ENCODE measurements at places on chromosomes 5 and 9.

DNA sequence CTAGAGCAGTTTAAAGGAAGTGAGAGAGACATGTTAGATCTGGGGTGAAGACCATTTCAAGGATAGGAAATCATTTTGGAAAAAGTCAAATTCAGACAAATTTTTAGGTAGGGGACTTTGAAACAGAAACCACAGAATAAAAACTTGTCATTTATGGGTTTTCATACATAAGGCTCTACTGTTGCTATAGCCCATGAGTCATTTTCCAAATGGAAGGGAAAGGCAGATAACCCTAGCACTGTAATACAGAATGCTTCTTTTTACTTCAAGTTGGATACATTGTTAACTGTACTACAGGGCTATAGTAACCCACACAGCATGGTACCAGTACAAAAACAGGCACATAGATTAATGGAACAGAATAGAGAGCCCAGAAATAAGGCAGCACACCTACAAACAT, 455.4 kb downstream of the EBF1 start:
- no peak for DNase-seq

GRCh38 chr5:174328631-174329299, 283.3 kb downstream of the NSG2 start:
- DNase-seq: no peak

- DNase-seq: no peak
Measured at GRCh38 chr5:16550316-16550952, 66.4 kb downstream of the RETREG1 start.

- DNase-seq: no peak
Measured at GRCh38 chr5:56561-57290, 35.2 kb upstream of the PLEKHG4B start.

DNA sequence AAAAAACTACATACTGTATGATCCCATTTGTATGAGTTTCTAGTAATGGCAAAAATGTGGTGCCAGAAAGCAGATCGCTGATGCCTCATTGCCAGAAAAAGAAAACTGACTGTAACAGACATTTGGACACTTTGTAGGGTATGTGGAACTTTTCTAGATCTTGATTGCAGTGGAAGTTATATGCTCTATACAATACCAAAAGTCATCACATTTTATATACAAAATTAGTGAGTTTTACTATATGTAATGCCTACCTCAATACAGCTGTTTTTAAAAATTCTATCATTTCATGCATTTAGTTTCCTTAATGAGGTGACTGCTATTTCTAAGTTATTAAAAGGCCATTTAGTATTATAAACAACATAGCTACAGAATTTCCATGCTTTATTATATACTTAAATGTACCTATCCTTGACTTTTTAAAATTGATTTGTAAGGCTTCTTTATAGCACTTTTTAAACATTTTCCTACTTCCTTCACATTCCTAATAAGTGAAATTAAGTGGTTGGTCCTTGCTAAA, 199.9 kb downstream of the CWC27 start:
- DNase-seq: no peak

GRCh38 chr9:20244271-20244670, 378.0 kb downstream of the MLLT3 start:
- no peak for DNase-seq

GRCh38 chr5:163439092-163439425, 1.7 kb downstream of the CCNG1 start:
- no peak for DNase-seq

DNA sequence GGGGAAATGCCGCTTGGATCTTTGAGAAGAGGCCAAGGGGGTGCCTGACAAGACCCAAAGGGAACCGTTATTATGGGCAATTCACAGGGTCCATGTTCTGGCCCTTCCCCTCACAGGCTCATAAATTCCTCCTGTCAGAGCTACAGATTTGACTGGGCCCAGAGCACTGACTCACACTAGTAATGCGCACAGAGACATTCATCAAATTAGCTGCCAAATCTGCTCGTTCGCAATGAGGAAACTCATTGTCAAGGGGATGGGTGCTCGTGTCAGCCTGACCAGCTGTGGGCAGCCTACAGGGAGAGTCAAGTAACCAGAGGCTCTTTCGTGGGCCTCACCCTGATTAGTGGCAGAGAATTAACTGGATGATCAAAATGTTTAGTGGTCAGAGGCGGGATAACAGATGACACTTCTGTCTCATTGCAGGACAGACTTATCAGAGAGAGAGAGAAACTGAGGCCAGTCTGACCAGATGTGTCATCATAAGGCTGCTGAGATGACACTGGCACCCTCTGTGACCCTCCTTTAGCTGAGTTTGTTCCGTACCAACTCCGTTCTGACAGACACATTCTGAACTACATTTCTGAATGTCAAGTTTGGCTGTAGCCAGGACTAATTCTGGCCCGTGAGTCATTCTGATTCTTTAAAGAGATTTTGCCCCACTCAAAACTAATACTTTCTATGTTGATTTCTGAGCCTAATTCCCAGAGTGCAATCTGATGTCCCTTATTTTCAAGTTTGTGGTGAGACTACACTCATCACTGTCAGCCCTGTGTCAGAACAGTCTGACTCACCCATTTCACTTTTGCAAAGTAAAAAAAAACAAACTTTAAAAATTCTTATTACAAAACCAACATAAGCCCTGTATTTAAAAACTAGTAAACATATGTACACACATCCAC, 377.1 kb downstream of the ACTL7B start:
- peak; percentile 93 for DNase-seq

- DNase-seq: peak; percentile 18
Measured at GRCh38 chr5:54362434-54362833, 52.1 kb upstream of the ARL15 start.

DNA sequence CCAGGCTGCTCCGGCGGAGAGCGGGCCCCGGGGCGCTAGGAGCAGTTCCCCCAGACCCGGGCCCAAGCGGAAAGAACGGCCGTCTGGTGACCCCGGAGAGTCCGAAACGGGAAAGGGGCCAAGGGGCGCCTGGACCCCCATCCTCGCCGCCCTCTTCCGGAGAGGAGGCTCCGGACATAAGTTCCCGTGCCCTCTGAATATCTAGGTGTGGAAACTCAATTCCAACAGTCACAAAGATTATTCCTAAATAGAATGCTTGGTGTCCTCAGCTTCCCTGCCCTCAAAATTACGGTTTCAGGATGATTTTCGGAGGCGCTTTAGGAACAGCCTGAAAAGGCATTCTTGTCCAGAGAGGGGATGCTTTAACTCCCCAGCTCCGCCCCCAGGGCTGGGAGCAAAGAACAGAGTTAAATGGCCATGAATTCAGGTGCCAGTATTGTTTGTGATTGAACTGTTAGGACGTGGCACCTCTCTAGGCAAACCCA, 681 bp upstream of the LHFPL2 start:
- no peak for DNase-seq

- no peak for DNase-seq
Measured at GRCh38 chr5:514101-514485, 10.2 kb downstream of the SLC9A3 start.

GRCh38 chr9:2023532-2023931, 8.4 kb downstream of the SMARCA2 start:
- DNase-seq: no peak

DNA sequence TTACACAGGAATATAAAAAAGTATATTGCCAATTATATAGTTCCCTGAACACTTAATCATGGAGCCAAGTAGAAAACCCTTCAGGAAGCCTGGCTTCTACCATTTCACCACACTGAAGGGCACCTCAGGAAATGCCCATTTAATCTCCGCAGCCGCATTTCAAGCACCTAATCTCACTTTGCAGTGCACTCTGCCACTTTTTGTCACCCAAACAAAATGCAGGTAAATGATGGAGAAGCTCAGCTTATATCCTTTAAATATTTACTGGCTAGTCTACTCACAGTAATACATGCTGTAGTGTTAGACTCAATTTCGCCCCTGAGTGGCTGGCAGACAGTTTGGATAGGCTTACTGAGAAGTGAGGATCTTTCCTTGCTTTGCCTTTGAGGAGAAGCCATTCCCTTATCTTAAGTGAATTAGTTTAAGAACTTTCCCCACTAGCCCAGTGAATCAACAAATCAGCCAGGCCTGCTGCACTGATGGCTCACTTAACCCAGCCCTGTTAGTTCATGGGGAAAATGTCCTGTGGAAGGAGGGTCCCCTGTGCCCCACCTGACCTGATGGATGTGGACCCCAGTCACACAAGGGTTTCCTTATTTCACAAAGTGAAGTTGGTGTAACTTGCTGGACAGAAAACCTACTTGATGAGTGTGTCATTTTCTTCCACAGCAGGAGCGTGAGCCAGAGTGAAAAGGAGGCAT, 209.7 kb downstream of the CAAP1 start:
- no peak for DNase-seq

GRCh38 chr5:99060306-99061261, 131.8 kb upstream of the CHD1 start:
- DNase-seq: peak; percentile 31

GRCh38 chr5:164967354-164967753, 1461.9 kb downstream of the MAT2B start:
- no peak for DNase-seq

DNA sequence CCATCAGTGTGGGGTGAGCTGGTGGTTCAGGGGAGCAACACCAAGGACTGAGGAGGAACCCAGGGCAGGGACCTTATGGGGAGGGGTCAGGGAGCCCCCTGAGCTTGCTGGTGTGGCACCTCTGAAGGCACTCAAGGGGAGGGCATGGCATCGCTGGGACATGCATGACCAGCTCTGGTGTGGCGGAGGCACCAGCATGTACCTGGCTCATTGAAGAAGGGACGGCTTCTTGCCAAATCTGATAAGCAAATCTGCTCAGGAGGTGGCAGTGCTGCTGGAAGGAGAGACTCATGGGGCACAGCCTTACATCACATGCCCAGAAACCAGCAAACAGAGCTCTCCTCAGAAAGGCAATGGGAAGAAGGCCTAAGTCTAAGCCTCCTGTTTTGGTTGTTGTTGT, 421.8 kb downstream of the SEMA5A start:
- no peak for DNase-seq

DNA sequence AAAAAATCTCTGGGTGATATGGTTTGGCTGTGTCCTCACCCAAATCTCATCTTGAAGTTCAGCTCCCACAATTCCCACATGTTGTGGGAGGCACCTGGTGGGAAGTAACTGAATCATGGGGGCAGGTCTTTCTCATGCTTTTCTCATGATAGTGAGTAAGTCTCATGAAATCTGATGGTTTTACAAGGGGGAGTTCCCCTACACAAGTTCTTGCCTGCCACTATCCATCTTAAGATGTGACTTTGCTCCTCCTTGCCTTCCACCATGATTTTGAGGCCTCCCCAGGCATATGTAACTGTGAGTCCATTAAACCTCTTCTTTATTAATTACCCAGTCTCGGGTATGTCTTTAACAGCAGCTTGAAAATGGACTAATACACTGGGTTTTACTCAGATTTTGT, 513.9 kb downstream of the TLE4 start:
- no peak for DNase-seq

- no peak for DNase-seq
Measured at GRCh38 chr9:88435336-88435735, 47.1 kb downstream of the SPIN1 start.

DNA sequence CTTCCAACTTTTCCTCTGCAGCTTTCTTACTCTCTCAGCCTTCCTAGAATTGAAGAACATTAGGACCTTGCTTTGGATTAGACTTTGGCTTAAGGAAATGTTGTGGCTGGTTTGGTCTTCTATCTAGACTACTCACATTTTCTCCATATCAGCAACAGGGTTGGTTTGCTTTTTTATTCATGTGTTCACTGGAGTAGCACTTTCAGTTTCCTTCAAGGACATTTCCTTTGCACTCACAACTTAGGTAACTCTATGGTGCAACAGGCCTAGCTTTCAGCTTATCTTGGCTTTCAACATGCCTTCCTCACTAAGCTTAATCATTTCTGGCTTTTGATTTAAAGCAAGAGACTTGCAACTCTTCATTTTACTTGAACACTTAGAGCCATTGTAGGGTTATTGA, 153.1 kb downstream of the CCDC192 start:
- DNase-seq: no peak

DNA sequence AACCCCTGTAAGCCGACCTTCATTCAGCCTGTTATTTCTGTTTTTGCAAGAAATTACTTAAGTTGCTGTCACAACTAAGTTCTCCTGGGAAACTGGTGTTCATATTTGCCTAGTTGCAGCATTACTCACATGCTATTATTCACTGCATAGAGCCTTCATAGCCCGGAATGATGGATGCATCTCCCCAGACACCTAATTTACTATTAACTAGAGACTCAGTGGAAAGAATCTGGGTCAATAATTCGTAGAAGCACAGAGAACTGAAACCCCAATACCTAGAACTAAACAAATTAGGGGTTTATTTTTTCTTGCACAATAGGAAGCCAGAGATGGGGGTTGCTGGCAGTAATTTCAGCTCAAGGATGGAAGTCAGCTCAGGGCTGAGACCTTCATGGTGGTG, 45.7 kb upstream of the FAM170A start:
- DNase-seq: no peak

GRCh38 chr9:132923346-132923902, 21.0 kb downstream of the TSC1 start:
- DNase-seq: no peak

- no peak for DNase-seq
Measured at GRCh38 chr5:6087576-6087975, 290.8 kb downstream of the MED10 start.

DNA sequence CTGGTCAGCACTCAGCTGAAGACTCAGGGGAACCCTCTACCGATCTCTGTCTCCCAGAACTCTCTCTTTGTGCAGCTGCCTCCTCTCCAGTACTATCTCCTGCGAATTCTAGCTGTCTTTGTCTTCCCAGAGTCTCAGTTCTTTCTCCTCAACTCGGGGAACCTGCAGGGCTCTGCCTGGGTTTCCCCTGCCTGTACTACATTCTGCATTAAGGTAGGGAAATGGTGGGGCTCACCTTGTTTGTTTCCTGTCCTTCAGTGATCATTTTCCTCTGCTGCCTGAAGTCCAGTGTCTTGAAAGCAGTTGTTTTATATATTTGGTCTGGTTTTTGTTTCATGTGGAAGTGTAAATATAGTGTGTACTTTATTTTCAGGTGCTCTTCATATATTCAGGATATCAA, 43.1 kb upstream of the IGFBPL1 start:
- no peak for DNase-seq

DNA sequence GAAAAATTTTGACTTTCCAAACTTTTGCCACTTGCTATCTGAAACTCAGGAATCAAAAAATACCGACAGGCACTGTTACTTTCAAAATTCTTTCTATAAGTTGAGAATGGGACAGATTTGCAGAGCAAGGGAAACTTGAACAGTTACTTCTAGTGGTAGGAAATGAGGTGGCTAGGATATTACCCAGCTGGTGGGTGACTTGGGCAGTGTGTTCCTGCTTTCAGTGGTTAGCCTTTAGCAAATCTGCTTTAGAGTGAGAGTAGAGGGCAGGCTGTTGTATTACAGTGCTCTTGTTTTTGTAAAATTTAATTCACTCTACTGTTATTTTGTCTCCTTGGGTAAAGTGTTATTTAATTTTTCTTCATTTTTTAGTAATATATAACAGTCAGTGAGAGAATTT, 40.2 kb upstream of the ROPN1L start:
- no peak for DNase-seq

GRCh38 chr5:141850786-141851185, 27.4 kb downstream of the PCDH1 start:
- DNase-seq: no peak

DNA sequence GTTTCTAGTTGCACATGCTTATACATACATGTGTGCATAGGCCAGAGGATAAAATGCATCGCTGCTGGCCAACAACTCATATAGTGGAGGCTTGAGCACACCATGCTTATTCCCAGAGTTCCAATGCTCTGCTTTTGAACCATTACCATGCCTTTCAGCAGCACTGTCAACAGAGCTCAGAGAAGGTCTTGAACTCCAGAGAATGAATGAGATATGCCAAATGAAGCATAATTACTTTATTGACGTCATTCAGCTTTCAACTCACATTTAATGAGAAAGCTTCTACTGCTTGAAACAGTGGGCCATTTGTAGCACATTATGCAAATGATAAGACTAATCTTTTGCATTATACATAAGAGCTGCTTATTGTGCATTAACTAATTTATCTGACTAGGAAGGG, 765.3 kb upstream of the GRAMD2B start:
- DNase-seq: no peak
